ENCODE measurements at places on chromosomes 16 and 17. TPM values are rescaled to one million over a fixed set of nuclear protein-coding genes. Genes with fewer than 3 reads are reported as not detected.

Gene ATP2C2
- 28.0 TPM for total RNA-seq

Gene LPCAT2
- total RNA-seq, result 19.7 TPM

Gene MYO15A
- total RNA-seq, result 0.40 TPM

Gene TBC1D3
- total RNA-seq, result not detected

Gene CFAP97D1
- 0.13 TPM for total RNA-seq

Gene AKAP10
- 16.9 TPM for total RNA-seq

Gene CEP112
- total RNA-seq, result 0.68 TPM

Gene SLC22A31
- total RNA-seq, result 4.8 TPM

Measured in suprapubic skin (tissue), 4 donors.